Stimulated activated CD4-positive, alpha-beta T cell treated with anti-CD3 and anti-CD28 coated beads, Interleukin-1b, Interleukin-23, amount 100 ng/mL, for 24 hours (primary cell): ENCODE measurements at places on chromosomes 6 and 20.

- no peak for DNase-seq
These were observed 55.9 kb downstream of the PIGU start for GRCh38 chr20:34621036-34621343.

DNA sequence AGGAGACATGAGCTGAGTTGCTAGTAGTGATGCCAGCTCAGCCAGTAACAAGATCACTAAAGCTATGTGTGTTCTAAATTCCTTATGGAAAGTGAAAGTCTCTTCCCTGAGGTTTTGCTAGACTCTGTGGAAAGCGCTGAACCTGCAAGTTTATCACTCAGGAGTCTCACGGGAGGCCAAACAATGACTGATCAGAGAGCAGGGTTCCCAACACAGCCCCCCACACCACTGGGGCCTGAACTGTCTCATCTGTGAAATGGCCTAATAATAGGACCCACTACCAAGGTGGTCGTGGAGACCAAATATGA lies 19.9 kb downstream of the ACSS1 start:
- DNase-seq = no peak

DNA sequence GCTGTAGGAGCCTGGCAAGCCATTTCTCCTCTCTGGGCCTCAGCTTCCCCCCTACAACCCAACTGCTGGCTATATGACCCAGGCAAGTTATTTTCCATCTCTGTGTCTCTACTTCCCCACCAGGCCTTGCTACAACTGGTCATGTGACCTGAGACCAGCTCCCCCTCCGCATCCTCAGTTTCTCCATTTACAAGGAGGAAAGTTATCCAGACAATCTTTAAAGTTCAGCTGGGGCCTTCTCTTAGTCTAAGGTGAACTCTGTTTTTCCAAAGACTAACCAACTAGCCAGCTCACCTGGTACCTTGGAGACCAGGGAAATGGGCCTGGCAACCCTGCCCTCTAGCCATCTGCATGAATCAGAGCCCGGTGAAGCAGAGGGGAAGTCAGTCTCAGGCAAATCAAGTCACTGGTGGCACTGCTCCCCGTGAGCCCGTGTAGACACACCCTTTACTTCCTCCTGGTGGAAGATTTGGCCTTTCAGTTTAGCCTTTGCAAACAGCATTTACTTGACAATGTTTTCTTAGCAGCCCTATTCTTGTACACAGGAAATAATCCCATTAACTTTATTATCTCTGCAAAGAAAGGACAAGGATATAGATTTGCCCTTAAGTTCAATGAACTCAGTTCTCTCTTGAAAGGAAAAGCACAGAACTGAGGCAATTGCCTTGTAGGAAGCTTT lies 157.7 kb downstream of the VEGFA start:
- DNase-seq = no peak

- DNase-seq = no peak
These were observed 4.6 kb downstream of the TFEB start for GRCh38 chr6:41730531-41731436.

- no peak for DNase-seq
These were observed 143.3 kb upstream of the MAP3K7 start for GRCh38 chr6:90730151-90730673.

DNA sequence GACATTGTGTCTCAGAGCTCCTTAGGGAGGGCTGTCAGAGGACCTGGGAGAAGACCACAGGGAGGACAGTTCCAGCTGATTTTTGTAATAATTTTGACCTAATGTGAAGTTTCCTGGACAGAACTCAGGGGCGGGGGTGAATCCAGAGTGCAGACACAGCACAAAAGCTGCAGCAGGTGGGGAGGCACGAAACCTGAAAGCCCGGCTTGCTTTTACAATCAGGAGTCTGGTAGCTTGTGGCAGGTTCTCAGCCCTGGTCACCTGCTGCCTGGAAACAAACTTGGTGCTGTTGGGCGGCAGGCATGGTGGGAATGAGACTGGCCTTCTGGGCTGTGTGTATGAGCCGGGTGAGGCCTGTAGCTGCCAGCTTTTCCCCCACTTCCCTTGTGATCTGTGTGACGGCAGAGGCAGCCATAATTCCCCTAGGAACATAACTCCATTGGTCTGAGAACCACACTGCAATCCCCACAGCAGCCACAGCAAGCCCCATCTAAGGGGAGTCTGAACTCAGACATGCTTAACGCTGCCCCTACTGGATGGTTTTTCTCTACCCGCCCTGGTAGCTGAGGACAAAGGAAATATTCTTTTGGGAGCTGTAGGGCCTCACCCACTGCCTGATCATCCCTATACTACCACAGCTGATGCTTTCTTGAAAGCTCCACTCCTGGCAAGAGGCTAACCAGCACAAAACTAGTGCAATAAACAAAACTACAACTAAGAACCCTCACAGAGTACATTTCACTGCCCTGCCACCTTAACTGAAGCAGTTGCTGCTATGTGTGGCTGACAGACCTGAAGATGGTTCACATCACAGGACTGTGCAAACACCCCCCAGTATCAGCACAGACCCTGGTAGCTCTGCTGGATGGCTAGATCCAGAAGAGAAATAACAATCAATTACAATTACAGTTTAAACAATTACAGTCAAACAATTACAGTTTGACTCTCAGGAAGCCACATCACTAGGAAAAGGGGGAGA lies 1055.1 kb upstream of the GJE1 start:
- no peak for DNase-seq

DNA sequence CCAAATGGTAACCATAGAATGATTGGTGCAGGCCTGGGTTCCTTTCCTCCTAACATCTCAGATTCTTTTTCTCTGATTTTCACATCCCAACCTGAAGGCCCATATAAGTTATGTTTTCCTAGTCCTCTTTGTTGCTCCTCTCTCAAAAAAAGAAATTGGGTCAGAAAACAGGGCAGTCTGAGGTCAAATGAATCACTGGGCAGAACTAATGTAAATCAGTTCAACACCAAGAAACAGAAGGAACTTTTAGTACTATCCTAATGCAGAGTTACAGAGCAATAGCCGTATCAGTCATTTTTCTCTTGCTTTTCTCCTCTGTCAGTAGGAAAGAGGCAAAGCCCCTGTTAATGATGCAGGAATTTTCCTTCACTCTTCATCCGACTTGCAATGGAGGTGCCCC lies 11.0 kb upstream of the TPD52L1 start:
- no peak for DNase-seq

GRCh38 chr6:103925317-103925716 lies 934.4 kb downstream of the HACE1 start:
- DNase-seq = no peak

DNA sequence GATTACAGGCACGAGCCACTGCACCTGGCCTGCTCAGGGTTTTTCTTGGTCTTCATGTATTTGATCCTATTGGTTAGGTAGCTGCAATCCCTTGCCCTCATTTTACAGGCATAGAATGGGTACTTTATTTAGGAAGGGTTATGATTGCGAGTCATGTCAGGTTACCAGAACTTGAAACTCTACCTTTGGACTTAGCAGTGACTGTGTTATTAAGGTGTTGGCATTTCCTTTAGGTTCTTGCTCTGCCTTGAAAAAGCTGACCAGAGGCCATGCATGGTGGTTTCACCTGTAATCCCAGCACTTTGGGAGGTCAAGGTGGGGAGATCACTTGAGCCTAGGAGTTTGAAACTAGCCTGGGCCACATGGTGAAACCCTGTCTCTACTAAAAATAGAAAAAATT lies 24.5 kb downstream of the JARID2 start:
- no peak for DNase-seq

- no peak for DNase-seq
These were observed 89.0 kb upstream of the SUPT3H start for GRCh38 chr6:45466686-45467085.

DNA sequence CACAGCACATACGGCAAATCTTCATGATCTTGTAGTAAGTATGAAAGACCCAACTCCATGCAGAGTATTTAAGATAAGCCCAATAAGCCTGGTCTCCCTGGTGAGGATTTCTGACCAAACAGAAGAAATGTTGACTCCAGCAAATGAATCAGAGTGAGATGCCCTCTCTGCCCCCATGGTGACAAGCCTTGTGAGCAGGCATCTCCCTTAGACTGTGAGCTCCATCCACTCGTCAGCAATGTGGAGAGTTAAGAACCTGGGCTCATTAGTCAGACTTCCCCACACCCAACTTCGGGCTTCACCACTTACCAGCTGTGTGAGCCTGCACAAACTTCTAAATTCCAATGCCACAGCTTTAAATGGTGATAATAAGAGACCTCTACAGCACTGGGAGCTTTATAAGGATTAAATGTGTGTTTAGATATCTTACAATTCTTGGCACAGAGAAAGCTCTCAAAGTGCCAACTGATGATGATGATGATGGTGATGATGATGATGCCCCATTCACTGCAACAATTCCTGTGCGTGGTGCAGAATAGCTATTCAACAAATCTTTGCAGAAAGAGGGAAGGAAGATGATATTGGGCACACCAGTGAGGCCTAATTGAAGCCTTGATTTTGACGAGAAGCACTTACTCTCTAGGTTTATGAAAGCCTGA lies 253.4 kb upstream of the TAB2 start:
- DNase-seq = no peak
